IPS DF 6.9 (cell line): ENCODE measurements at places on chromosomes 4 and X.

DNA sequence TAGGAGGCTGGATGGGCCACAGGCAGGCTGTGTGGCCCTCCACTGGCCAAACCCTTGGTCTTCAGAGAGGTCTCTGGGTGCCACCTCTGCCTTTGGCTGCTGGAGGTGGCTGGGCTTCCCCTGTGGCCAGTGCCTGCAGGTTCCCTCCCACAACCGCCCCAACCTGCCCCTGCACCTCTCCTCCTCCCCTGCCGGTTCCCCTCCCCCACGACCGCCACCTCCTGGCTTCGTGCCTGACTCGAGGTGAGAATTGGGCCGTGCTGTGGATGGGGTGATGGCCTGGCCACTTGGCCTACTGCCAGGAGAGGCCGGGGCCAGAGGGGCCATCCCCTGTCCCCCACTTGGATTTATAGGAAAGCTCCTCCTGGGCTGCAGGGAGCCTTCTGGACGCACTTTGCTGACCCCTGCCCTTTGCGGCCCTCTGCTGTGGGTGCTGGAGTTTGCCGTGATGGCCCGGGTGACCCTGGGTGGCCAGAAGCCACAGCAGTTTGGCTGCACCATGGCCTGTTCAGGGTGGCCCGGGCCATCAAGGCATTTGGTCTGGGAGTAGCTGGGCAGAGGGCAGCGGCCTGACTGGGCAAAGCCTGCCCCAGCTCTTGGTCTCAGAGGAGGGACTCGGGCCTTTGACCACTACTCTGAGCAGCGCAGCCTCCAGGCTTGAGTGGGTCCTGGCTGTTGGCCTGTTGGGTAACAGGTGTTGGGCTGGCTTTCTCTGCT lies 3.8 kb downstream of the NAT8L start:
- no peak for DNase-seq

DNA sequence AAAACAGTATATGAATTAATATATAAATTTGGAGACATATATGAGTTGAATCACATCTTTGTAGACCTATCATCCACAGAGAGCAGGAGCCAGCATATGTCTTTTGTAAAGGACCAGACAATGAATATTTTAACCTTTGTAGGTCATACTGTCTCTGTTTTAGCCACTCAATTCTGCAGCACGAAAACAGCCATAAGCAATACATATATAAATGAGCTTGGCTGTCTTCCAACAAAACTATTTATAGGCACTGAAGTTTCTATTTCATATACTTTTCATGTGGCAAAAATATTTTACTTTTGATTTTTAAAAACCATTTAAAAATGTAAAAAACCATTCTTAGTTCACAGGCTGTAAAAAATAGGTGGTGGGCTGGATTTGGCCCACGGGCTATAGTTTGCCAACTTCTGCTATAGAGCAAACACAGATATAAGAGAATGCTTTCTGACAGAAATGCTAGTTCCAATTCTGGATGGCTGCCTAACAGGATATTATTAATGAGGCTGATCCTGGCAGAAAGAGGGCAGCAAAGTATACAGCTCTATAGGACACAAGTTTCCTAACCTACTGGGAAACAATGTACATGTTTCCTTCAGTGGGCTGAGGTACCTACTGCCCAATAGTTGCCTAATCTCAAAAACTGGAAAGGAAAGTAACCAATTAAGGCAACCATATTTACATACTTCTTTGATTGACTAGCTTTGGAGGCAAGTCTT lies 58.1 kb upstream of the UCP1 start:
- DNase-seq, result no peak

- DNase-seq, result no peak
These were observed 38.2 kb upstream of the TMPRSS11B start for GRCh38 chr4:68283714-68284113.

DNA sequence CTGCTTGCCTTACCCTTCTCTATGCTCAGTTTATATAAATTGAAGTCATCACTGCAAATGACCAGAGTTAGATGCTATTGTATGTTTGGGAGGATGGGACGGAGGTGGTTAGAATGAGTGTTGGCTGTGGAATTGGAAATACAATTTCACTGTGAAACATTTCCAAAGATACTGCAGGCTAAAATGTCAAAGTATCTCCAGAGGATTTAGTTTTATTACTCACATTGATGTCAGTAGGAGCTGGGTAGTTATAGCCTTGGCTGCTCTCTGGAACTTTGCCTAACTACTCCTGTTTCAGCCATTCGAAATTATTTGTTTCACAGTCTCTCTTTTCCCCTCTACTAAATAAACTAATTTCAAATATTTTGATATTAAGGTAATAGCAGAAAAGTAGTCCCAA lies 92.6 kb upstream of the PPP3CA start:
- DNase-seq, result no peak

- DNase-seq, result no peak
These were observed 146.4 kb upstream of the NOCT start for GRCh38 chr4:138869165-138869564.

DNA sequence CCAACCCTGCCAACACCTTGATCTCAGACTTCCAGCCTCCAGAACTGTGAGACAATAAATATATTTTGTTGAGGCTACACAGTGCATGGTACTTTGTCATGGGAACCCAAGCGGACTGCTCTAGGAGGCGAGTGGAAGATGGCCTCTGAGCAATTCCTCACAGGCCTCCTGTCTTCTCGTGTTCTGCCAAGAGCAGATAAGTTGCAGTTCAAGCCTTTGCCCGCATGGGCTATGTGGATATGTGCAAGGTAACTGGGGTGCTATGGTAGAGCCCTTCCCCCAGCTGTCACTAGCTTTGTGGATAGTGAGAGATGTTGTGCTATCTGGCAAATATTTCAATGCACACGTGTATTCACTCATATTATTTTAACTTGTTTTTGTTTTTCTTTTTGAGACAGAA lies 156.0 kb upstream of the BCOR start:
- DNase-seq, result no peak

DNA sequence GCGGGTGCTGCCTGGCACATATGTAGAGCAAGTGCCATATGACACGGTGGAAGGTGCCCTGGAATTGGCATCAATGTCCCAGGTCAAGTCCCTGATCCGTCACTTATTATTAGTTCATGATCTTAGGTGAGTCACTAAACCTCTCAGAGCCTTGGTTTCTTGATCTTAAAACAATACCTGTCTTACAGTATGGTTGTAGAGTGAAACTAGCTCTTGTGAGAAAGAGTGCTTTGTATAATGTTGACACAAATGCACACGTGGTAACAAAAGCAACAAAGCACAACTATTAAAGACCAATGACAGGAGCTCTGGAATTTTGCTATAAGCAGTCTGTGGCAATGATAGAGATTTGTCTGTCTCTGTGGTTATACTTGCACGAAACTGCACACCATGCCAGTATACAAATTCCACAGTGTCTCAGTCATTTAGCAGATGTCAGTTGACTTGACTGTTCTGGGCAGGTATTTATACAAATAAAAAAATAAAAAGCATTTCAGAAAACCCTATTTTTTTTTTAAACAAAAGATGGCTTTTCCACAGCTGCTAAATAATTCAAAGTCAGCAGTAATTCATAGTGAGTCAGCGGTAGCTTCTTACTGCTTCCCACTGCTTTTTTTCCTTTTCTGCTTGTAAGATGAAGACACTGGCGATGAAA lies 19.7 kb upstream of the ACSL1 start:
- DNase-seq, result no peak

DNA sequence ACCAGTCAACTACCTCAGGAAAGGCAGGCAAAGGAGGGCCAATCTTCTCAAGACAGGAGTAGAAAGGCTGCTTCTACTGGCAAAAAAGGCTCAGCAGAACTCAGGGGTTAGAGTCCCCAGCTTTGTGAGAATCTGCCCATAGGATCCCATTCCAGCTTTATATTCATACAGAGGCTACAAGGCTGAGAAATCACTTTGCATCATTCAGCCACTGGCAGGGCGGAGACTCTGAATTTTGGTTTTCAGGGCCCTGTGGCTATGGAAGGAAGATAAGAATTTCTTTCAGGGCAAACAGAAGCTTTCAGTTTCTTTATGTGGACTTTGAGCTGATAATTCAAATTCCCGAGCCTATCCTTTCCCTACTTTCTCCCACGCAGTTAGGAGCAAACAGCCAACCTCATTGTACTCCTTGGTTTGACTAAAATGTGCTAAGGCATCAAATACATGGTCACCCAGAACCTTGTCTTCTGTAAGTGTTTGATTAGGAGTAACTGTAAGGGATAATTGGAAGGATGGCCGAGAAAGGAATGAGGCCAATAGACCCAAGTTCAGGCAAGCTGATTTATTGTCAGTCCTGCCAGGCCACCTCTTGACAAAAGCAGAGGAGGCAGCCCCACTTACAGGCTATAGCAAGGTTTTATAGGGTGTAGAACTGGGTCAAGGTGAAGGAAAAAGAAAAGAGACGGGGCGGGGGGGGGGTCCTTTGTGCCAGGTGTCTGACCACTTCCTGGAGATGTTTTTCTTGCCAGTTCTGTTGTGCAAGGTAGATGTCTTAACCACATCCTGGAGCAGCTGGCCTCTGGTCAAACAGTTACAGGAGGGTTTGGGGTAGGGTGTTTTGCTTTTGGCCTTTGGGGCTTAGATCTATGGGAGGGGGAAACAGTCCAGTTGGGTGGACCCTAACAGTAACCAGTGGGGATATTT lies 165.3 kb upstream of the PPP1R2C start:
- DNase-seq, result no peak

GRCh38 chr4:43716721-43717395 lies 731.8 kb downstream of the KCTD8 start:
- no peak for DNase-seq

DNA sequence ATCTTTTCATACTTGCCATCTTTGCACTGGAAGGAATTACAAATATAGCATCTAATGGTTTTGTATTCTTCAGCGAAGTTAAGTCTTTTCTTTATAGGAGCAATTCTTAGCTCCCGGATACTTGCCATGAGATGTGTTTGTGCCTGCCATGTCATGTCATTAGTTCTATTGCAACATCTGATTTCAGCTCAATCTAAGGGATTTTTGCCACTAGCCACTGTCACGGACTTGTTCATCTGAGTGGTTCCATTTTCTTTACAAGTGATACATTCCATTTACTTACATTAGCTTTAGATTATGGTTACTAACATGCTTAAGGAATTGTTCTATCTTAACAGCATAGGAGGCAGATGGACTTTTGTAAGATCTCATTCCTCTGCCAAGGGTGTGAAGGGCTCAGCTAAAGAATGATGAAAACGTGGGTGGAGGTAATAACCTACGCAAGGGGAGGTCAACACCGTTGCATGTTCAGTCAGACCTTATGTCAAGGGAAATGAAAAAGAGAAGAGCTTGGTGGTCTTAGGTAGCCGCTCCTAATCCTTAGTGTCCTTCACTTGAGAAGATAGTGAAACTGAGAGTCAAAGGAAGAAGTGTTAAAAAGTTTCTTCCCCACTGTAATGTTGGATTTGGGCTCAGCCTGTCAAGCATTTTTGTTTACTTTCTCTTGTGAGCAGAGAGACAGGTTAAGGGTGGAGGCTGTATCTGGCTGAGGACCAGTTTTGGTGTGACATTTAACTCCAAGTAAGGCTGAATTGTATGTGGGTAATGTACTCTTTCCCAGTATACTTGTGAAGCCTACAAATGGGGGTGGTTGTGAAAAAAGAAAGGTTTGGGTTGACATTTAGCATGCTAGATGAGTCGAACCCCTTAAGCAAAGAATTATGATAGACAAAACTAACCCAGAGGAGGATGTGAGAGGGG lies 3.6 kb upstream of the KLHL2 start:
- no peak for DNase-seq

DNA sequence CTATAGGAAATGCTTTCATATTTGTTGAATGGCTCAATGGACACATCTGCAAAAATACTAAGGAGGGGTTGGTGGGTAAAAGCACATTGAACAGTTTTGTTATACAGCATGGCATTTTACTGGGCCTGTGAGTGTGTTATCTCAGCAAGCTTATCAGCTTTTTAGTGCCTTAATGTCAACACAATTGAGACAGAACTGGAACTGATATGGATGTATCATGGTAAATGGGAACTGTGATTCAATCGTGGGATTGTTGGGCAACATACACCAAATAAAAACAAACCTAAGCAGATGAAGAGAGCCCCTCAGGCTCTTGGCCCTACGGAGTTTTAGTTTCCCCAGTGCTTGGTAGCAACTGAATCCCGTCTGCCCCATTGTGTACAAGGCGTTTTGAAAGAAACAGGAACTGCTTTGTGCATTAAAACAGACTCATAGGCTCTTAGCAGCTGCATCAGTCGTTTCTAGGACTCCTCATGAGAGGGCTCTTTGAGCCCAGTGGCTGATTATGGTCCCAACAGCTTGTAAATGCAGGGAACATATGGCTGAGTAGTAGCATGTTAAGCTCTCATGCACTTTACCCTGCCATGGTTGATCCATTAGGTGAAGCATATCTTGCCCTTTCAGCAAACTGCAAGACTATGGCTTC lies 7.3 kb downstream of the GPR119 start:
- DNase-seq, result no peak

DNA sequence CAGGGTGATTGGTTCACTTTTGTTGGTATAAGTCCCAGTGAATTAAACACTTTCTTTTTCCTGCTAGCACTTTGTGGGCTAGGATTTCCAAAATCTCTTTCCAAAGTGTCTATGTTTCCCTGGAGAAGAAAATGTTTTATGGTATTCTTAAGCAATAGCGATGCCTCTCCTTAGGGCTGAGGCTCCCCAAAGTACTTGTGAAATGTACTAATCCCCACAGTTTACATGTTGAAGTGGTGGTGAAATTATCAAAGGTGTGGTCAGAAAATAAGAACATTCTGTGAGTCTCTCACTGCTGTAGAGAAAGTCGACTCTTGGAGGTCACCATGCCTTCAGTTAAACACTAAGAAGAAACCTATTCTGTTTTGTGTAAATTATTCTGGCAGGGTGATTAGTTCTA lies 51.5 kb upstream of the AMELX start:
- no peak for DNase-seq

GRCh38 chr4:75841641-75842520 lies 60.4 kb downstream of the PPEF2 start:
- no peak for DNase-seq

DNA sequence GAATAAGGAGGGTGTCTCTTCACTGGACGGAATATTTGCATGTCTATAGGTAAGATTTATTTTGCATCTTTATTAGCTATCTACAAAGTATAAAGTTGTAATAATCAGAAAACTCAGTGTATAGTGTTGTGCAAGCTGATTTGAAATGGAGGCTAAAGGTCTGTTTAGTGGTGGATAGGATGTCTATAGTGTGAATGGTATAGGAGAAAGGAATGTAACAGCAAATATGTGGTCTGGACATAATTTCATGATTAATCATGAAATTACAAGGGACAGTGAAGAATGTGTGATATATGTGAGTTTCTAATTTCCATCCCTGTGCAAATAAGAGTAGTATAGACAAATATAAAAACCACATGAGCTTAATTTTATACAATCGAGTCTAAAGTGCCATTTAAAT lies 79.3 kb upstream of the CAMK2D start:
- no peak for DNase-seq

DNA sequence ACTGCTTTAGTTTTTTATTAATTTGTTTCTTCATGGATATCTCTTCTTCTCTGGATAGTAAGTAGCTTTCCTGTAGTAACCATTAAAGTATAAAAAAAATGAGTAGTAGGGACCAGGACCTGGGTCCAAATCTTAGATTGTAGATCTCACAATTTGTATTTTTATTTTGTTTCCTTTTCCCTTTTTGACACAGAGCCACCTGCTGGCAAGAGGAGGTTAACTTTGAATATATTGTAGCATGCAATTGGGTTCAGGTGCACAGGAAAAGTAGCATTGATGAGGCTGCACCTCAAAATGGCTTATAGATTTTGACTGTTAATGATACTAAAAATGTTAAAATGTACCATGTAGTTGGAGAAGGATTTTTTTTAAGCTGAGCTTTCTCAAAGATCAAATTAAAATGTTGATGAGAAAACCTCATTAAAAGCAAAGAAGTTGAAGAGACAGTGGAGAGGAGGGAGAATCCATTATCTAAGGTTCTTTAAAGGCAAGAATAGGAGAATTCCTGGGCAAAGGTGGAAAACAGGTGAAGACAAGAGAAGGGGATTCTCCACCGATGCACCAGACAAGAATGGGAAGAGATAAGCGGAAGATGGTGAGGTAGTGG lies 48.3 kb upstream of the HPGDS start:
- no peak for DNase-seq
